Right renal pelvis (tissue), 4 donors: ENCODE measurements at places on chromosomes 12 and 14. TPM values are rescaled to one million over a fixed set of nuclear protein-coding genes. Genes with fewer than 3 reads are reported as not detected.

Gene ESYT1
- 71.0 TPM for polyA plus RNA-seq

Gene C1QL4
- 1.9 TPM for polyA plus RNA-seq

Gene CCDC177
- 0.07 TPM for polyA plus RNA-seq

Gene DBX2
- 0.07 TPM for polyA plus RNA-seq

Gene GLIPR1L2
- 2.9 TPM for polyA plus RNA-seq

Gene CATSPERB
- 0.60 TPM for polyA plus RNA-seq

Gene ST8SIA1
- polyA plus RNA-seq: 6.3 TPM

Gene PTGDR
- 0.60 TPM for polyA plus RNA-seq

Gene MIPOL1
- polyA plus RNA-seq: 11.2 TPM

Gene NKX2-1
- 0.25 TPM for polyA plus RNA-seq

Gene CERS5
- 82.9 TPM for polyA plus RNA-seq

Gene TMEM132D
- 2.1 TPM for polyA plus RNA-seq

Gene TAS2R42
- polyA plus RNA-seq: not detected

Gene KERA
- not detected for polyA plus RNA-seq

Gene CLEC6A
- polyA plus RNA-seq: 0.11 TPM

DNA sequence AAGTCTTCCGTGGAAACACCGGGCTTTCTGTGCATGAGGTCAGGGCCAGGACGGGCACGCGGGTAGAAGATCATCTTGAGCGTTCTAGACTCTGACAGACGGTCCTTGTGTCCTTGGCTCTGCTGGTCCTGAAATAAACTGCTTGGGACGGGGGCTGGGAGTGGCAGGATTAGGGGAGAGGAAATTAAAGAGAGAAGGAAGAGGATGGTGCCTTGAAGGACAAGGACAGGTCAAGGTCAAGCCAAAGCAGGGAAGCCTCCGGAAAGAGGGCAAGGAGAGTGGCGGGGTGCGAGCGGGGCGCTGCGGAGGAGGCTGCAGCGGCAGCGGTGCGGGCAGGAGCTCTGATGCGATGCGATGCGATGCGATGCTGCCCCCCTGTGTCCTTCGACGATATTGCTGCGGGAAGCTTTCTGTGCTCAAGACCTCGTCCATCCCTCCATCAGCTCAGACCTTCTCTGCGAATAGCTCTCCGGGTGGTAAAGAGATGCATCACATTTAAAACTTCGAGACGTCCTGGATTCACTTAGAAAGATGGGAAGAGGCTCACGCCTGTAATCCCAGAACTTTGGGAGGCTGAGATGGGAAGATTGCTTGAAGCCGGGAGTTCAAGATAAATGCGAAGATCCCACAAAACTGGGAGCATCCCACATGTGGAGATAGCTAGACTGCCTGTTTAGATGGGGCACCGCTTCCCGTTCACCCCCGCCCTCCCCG lies 110.1 kb upstream of the TMEM132D start:
- DNase-seq: peak; percentile 60

- DNase-seq: no peak
Observed at GRCh38 chr12:12684375-12685106, 11.4 kb downstream of the GPR19 start.

DNA sequence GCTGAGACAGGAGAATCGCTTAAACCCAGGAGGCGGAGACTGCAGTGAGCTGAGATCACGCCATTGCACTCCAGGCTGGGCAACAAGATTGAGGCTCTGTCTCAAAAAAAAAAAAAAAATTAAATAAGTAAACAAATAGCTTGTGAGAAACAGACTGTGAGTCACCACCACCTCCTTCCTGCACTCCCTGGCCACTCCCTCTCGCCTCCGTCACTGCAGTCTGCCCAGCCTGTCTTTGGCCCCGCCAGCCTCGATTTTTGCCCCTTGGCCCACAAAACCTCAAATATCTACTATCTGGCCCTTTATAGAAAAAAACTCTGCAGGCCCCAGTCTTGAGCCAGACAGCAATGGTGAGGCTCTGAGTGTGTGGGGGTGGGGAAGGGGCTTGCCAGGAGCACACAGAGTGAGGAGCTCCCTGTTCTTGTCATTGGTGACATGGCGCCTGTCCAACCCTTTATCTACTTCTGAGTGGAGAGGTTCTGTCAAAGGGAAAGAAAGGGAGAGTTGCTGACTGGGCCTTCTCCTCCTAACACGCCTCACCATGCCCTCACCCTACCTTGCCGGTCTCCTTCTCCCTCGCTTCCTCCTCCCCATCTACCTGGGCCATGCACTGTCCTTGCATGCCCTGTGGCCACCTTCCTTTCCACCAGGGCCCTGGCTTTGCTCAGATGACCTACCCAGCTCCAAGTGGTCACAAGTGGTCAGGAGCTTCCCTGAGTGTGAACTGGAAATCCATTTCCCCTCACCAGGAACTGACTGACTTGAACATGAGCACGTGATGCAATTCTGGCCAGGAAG lies 22.1 kb downstream of the LGMN start:
- DNase-seq: no peak

- no peak for DNase-seq
Observed at GRCh38 chr14:31122921-31123320, 84.7 kb downstream of the HECTD1 start.

DNA sequence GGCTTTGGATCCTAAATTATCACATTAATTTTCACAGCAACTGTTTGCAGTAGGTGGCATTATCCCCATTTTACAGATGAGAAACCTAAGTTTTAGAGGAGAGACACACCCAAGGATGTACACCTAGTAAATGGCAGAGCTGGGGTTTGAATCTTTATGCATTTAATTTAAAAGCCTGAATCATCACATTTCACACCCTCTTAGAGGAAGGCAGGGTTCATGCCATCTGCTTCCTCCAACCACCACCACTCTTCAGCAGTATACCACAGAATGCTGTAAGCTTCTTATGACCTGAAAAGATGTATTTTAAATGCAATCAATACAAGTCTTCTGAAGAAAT lies 90.3 kb downstream of the CRADD start:
- no peak for DNase-seq

DNA sequence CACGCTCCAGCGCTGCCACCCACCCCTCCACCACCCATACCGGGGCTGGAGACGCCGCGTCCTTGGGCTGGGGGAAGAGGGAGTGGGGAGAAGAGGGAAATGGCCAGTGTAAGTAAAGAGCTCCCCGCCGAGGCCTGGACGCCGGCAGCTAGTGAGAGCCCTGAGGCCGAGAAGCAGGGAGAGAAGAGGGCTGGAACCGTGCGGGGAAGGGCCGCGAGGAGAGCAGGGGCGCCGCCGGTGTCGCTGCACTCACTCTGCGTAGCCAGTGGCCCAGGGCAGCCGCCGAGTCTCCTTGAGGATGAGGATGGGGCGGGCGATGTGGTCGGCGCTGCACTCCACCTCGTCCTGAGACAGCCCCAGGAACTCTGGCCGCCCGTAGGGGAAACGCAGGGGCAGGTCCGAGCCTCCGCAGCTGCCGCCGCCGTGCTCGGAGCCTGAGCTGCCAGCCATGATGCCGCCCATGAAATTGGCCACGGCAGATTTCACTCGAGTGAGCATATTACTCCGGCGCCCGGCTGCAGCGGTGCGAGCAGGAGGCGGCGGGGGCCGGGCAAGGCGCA lies 631 bp downstream of the PPM1H start:
- no peak for DNase-seq

- DNase-seq: no peak
Observed at GRCh38 chr12:68530965-68531364, 79.7 kb upstream of the RAP1B start.

GRCh38 chr12:99600388-99600787 lies 47.2 kb upstream of the GARIN6 start:
- no peak for DNase-seq

GRCh38 chr12:15253990-15254389 lies 32.8 kb upstream of the RERG start:
- DNase-seq: no peak

DNA sequence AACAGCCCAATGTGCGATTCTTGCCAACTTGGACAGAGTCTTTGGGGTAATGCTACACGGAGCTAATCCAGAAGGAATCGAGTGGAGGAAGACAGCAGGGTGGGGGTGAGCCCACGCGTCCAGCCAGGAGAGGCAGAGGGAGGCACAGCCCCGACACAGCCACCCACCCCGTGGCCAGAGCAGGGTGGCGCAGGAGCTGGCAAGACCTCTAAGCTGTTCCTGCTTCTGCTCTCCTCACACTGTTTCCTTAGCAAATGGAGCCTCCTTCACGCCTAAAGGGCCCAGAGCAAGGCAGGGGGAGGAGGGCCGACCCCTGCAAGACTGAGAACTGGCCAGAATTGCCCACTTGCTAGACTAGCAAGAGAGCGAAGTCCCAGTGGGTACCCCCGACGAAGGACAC lies 91.5 kb downstream of the FBXL14 start:
- DNase-seq: no peak

- no peak for DNase-seq
Observed at GRCh38 chr14:104805326-104805678, 4.4 kb downstream of the ZBTB42 start.

- no peak for DNase-seq
Observed at GRCh38 chr12:108611884-108612415, 14.1 kb upstream of the TMEM119 start.

DNA sequence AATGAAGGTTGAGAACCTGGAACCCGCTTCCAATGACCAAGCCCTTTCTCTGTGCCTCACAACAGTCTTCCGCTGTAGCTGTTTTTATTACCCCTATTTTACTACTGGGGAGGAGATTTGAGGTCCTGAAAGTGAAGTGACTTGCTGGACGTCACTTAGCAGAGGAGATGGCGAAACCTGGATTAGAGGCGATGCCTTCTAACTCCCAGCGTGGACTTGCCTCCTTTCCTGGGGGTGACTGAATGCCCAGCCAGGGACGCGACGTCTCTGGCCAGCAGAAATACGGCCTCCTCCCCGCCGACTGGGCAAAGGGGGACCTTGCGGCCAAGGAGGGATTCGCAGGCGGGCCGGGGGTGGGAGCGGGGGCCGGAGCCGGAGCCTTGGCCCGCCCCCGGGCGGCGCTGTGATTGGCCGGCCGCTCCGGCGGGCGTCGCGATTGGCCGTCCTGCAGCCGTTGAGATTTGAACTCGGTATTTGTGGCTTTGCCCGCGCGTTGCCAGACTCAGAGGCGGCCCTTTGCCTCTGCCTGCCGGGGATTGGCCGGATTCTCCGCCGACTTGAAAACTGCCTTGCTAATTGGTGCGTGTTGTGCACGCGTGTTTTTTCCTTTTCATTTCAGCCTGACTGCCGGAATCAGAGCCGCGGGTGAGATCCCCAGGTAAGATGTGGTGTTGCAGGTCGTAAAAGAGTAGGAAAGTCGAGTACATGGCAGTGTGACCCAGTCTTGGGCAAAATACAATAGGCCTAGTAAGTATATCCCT lies at the start of gene NCAPD2:
Gene NCAPD2, plus strand, starts transcription at position 606 of the 761 bp plus-strand sequence. CDS start 997 bp downstream, outside the sequence.
- DNase-seq: peak; percentile 87

DNA sequence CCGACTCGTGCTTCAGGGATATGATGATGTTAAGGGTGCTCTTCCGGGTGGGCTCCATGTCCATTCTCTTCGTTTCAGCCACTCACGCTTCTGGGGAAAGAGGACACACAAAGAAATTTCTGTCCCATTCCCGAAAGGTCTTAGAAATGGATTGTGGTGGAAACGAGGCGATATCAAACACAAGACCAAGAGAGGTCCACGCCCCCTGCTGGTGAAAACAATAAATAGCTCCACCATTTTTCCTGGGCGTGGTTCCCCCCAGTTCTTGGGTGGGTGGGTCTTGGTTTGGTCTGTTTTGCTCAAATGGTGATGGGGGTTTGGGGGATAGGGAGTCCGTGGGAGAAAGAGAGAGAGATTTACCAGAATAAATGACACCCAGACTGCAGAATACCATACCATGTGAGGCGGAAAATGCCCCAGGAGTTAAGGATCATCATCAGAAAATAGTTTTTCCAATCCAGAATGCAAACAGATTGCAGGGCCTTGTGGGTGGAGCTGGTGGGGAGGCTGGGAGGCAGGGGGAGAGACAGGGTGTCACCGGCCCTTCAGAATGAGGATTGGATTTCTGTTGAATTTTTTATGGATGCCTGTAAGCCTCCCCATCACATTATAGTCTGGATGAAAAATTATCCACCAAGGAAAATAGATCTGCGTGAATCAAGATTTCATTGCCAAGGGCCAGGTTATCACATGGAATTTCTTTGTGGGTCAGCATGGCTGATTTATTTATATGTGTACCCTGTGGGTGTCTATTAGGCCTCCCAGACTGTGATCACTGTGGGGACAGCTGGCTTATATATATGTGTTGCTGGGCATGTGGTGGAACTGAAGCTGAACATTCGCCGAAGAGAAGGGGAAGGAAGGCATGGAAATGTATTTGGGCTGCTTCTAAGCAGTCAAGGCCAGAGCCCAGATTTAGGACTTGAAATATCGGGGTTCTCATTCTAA lies 55.8 kb downstream of the SRRM4 start:
- no peak for DNase-seq

GRCh38 chr12:85029456-85029855 lies 6.6 kb downstream of the TSPAN19 start:
- no peak for DNase-seq

- DNase-seq: no peak
Observed at GRCh38 chr14:61549425-61549824, 145.9 kb upstream of the HIF1A start.

- no peak for DNase-seq
Observed at GRCh38 chr14:35688126-35688826, 120.8 kb downstream of the RALGAPA1 start.

DNA sequence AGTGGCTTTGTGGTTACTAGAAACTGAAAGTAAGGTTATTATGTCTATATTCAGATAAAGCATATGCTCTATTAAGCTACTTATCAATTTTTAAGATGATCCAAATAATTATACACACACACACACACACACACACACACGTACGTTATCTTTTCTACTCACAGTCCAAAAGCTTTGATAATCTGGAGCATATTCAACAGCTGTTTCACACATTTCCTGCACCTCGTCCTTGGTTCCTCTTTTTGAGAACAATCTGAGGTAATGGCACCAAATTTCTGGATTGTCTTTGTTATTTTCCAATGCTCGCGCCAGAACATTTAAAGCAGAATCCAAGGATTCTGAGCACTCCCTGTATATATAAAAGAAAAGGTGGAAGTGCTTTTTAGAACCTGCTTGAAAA lies 37.5 kb downstream of the ZFC3H1 start:
- no peak for DNase-seq

DNA sequence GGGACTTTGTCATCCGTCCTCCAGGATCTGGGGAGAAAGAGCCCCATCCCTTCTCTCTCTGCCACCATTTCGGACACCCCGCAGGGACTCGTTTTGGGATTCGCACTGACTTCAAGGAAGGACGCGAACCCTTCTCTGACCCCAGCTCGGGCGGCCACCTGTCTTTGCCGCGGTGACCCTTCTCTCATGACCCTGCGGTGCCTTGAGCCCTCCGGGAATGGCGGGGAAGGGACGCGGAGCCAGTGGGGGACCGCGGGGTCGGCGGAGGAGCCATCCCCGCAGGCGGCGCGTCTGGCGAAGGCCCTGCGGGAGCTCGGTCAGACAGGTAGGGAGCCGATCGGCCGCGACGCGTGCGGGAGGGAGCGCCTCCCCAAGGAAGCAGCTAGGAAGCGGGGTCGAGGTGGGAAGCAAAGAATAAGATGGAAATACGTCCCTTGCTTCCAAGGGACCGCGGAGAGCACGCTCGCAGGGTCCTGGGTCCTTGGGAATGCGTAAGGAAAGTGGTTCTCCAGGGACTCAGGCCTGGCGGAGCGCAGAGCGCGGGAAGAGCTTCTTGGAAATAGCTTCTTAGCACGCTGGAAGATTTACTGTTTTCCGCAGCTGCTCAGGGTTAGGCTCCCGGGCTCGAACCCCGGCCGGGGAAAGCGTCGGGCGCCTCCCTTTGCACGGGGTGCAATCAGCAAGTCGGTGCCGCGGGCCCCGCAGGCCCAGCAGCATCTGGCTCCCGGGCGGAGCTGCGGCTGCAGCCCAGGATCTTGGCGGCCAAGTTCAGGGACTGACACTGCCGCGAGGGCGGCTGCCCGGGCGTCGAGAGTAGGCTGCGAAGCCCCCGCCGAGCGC lies 457 bp downstream of the SOCS2 start:
- DNase-seq: no peak

GRCh38 chr12:124582108-124582424 lies 14.7 kb upstream of the NCOR2 start:
- no peak for DNase-seq

GRCh38 chr12:50695961-50696360 lies 67.9 kb upstream of the ATF1 start:
- no peak for DNase-seq
